ENCODE measurements at places on chromosomes 13 and 19. TPM values are rescaled to one million over a fixed set of nuclear protein-coding genes. Genes with fewer than 3 reads are reported as not detected.

The ERFL gene
- not detected for polyA plus RNA-seq

- no peak for DNase-seq
These were observed 9.3 kb downstream of the MPND start for GRCh38 chr19:4352701-4353121.

DNA sequence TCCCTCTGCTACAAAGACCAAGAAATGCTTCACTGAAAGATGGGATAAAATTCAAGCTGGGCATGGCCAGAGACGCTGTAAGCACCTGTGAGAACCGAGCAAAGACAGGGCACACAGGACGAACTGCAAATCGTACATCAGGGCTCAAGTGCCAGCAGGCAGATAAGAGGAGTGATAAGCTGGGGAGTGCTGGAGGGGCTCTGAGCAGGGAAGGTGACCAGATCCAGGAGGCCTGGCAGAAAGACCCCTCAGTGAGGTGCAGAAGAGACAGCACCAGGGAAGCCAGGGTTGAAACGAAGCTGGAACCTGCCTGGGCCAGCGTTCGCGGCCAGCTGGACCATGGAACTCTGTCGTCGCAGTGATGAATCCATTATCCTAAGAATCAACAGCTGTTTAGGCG lies 10.2 kb downstream of the RAB20 start:
- no peak for DNase-seq

- no peak for DNase-seq
These were observed at the start of gene FOXO1 for GRCh38 chr13:40666045-40666932. Gene FOXO1 (minus strand): TSS chr13:40666641. CDS start chr13:40666212, 429 bp downstream.

DNA sequence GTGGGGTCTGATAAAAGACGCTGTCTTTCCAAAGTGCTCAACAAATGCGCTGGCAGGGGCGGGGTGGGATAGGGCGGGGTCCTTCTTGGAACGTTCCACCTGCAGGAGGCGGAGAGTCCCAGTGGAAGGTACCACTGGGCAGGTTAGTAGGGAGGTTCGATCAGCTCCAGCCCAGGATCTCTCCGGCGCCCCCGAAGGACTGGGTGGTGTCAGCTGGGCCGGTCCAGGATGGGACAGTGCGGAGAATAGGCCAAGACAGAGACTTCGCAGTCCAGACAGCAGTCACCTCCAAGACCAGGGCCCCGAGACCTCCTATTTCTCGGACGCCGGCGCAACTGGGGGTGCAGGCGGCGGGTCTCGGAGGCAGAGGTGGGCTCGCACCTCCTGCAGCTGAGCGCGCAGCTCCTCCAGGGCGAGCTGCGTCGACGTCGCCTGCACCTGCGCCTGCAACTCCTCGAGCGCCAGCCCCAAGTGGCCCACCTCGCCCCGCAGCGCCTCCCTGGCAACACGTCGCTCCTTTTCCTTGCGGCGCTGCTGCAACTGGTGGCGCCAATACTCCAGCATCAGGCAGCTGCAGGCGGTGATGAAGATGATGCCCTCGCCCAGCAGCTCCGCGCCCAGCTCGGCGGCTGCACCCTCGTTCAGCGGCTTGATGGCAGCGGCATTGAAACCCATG lies 21.6 kb downstream of the VASP start:
- DNase-seq = no peak

The IGFL3 gene
- polyA plus RNA-seq = not detected

DNA sequence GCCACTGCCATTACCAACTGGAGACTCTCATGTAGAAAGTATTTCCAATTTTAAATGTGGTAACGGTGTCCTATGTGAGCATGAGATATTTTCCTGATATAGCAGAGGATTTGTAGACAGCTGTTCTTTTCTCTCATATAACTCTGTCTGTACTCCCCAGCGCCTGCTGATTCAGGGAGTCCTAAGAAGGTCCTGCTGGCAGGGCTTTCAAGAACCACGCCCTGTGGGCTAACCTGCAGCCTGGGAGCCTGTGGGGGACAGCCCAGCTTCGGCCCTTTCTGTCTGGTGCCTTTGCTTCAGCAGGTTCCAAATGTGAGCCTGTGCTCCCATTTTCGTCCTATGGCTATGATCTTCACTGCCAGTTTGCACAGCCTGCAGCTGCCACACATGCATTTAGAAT lies 316.8 kb downstream of the ATP8A2 start:
- no peak for DNase-seq

The EPS8L1 gene
- 1.2 TPM for polyA plus RNA-seq

DNA sequence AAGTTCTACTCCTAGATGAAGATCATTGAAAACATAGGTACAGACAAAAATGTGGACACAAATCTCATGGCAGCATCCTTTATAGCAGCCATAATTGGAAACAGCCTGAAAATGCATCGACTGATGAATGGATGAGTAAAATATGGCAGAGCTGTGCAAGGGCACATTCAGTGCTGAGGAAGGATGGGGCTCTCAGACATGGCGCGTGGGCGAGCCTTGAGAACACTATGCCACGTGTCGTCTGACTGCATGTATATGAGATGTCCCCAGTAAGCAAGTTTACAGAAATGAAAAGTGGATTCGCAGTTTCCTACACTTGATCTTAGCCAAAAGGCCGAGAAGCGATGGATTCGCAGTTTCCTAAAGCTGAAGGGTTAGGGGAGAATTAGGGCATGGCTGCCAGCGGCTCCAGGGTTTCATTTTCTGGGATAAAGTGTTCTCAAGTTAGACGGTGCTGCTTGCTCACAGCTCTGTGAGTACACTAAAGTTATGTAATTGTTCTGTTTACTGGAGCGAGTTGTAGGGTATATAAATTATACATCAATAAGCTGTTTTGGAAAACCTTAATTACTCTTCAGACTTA lies 78.0 kb downstream of the RAB20 start:
- no peak for DNase-seq

The ZNF667 gene
- 0.10 TPM for polyA plus RNA-seq

The SIGLECL1 gene
- not detected for polyA plus RNA-seq

GRCh38 chr19:46841458-46842083 lies 9.1 kb downstream of the AP2S1 start:
- no peak for DNase-seq

- no peak for DNase-seq
These were observed 273.4 kb downstream of the DACH1 start for GRCh38 chr13:71593566-71593965.

The F10 gene
- polyA plus RNA-seq = not detected

DNA sequence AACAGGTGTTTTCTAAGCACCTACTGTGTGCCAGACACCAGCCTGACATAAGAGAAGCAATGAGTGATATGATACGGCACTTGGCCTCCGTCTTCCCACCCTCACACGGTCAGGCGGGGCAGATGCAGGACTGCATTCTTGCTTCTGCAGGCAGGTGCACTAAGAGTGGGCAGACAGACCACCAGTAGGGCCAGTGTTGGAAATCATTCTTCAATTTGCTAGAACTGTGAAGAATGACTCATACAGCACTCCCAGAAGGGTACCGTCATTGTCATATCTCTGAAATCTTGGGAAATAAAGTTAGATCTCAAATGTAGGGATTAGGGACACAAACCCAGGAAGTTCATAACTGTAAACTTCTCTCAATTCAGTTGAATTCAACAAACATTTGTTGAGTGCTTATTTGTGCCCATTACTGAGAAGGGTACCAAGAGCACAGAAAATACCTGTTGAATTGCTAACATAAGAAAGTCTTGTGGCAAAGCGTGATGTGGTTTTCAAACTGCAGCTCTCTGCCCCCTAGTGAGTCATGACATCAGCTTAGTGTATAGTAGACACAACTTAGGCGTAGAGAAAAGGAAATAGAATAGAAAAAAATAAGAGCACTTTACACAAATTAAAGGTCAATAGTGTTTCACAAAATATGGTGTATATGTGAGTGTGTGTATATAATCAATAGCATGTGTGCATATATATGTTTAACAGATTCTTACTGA lies 76.1 kb downstream of the TEX26 start:
- DNase-seq = no peak

DNA sequence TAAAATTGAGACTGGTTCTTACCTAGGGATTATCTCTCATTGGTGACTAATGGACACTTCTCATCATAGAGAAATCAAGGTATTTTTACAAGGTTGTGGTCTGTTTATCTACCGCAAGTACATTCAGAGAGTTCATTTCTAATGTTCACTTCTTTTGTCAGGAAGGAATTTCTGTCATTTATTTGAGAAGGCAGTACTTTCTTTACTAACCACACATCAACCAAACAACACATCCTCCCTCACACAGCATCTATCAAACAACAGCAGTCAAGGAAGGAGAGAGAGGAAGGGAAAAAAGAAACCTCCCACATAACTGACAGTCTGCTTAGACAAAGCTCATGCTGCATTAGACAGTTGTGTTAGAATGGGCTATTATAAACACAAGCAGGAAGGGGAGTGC lies 182.3 kb upstream of the KLF12 start:
- DNase-seq = no peak

DNA sequence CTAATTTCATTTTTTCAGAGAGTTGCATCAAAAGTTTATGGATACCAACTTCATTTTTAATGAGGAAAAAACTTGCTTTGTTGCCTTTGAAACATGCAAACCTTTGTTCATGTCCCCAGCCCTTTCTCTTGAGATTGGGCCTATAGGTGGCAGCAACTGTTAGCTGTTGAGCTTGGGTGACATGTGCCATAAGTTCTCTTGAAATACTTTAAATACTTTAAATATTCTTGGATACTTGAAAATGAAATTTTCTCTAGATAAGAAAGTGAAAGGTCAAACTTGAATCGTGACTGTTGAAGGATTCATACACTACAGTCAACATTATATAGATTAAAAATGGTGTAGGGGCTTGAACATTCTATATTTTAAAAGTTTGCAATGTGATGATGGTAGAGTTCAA lies 294.9 kb downstream of the NDFIP2 start:
- DNase-seq = no peak

GRCh38 chr19:21028969-21029268 lies 8.5 kb downstream of the ZNF430 start:
- no peak for DNase-seq

The TMPRSS9 gene
- 0.15 TPM for polyA plus RNA-seq

Data from GM12878 (cell line).